ENCODE measurements at places on chromosomes 7 and 10. TPM values are rescaled to one million over a fixed set of nuclear protein-coding genes. Genes with fewer than 3 reads are reported as not detected.

Gene DRGX
- total RNA-seq: 0.18 TPM

Gene EFCAB10
- total RNA-seq: 0.70 TPM

Gene NRCAM
- total RNA-seq: 35.0 TPM

Gene CPN1
- not detected for total RNA-seq

Gene TMEM213
- total RNA-seq: not detected

Gene PCGF5
- total RNA-seq: 11.2 TPM

Gene SUGCT
- 5.9 TPM for total RNA-seq

Gene C7orf57
- total RNA-seq: not detected
